Stimulated activated CD4-positive, alpha-beta T cell treated with anti-CD3 and anti-CD28 coated beads, Interleukin-1b, Interleukin-23, amount 100 ng/mL, for 1 hour (primary cell): ENCODE measurements at places on chromosomes 16 and 17.

GRCh38 chr16:12304861-12305596, 328.5 kb downstream of the SNX29 start:
- DNase-seq, result no peak

DNA sequence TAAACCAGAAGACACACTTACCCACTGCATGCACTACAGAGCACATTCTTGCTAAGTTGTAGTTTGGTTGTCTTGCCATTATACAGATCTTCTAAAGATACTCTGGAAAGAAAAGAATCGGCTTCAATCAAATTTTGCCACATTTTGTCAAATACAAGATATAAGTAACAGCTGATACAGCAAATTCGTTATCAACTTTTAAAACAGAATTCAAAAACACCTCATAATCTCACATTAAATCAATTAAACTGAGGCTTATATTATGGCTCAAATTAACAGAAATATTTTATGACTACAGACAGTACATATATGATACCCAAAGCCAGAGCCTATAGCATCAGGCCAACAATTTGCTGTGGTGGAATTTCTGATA, 5.4 kb downstream of the DNAJA2 start:
- no peak for DNase-seq

GRCh38 chr17:75872434-75873351, 5.7 kb downstream of the TRIM47 start:
- no peak for DNase-seq

DNA sequence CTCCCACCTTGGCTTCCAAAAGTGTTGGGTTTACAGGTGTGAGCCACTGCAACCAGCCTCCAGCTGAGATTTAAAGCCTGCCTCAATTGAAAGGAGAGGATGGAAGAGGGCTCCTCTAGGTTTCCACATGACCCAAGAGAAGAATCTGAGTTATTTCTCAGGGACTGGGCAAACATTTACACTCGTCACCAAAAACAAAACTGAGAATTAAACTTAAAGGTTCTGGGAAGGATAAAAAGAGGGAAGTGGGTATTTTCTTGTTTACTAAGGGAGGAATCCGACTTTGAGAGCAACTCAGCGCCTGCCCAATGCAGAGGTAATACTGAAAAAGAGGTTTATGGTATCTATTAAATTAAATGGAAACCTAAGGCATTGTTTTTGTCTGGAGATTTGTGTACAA, 13.3 kb downstream of the HOXB1 start:
- DNase-seq, result no peak

GRCh38 chr17:81097943-81098308, 63.0 kb downstream of the BAIAP2 start:
- DNase-seq, result no peak
